ENCODE measurements at places on chromosomes 5 and 9. TPM values are rescaled to one million over a fixed set of nuclear protein-coding genes. Genes with fewer than 3 reads are reported as not detected.

The ADRA1B gene
- 6.9 TPM for total RNA-seq

The LSM11 gene
- 95.5 TPM for total RNA-seq

The CCL27 gene
- total RNA-seq, result 0.69 TPM

The DDX4 gene
- total RNA-seq, result not detected

The RNF180 gene
- total RNA-seq, result 110 TPM

The PCDHA3 gene
- total RNA-seq, result 20.1 TPM

The FOXD4L5 gene
- total RNA-seq, result 0.46 TPM

The PFN3 gene
- not detected for total RNA-seq

The GABRB2 gene
- 117 TPM for total RNA-seq

The DOCK8 gene
- total RNA-seq, result 4.2 TPM

The TAF11L10 gene
- not detected for total RNA-seq

The FBXL7 gene
- total RNA-seq, result 2.8 TPM

The FRMPD1 gene
- total RNA-seq, result 3.0 TPM

The C5orf58 gene
- total RNA-seq, result not detected

The LAMC3 gene
- total RNA-seq, result 3.7 TPM

The CYLC2 gene
- total RNA-seq, result not detected

The KIF27 gene
- total RNA-seq, result 17.5 TPM

The N4BP3 gene
- total RNA-seq, result 12.5 TPM

The CENPH gene
- 13.6 TPM for total RNA-seq

The PLGRKT gene
- 21.2 TPM for total RNA-seq

The EXOC3 gene
- total RNA-seq, result 25.8 TPM

The NR4A3 gene
- 2.1 TPM for total RNA-seq

The SOHLH1 gene
- not detected for total RNA-seq

The COL27A1 gene
- total RNA-seq, result 1.6 TPM

The FAM13B gene
- total RNA-seq, result 139 TPM

The MAML1 gene
- 9.9 TPM for total RNA-seq

The EFNA5 gene
- 22.6 TPM for total RNA-seq

The FAM151B gene
- total RNA-seq, result 22.6 TPM

The WDR31 gene
- total RNA-seq, result 5.3 TPM

The TMEM8B gene
- total RNA-seq, result 10.4 TPM

The LCN12 gene
- 0.46 TPM for total RNA-seq

The STKLD1 gene
- total RNA-seq, result 3.0 TPM

The CNTNAP3 gene
- 30.7 TPM for total RNA-seq

The FCN1 gene
- total RNA-seq, result 1.8 TPM

The MSMP gene
- total RNA-seq, result not detected

The TEK gene
- 10.6 TPM for total RNA-seq

The AKNA gene
- 11.1 TPM for total RNA-seq

The ANKRD20A1 gene
- total RNA-seq, result 19.4 TPM

The CXCL14 gene
- total RNA-seq, result 10.6 TPM

The PCDHA1 gene
- total RNA-seq, result 13.8 TPM

Measured in diencephalon (tissue), 1 donor.